ENCODE measurements at places on chromosomes 7 and 10.

- DNase-seq: no peak
These were observed 90.7 kb downstream of the DGKI start for GRCh38 chr7:137755846-137756651.

DNA sequence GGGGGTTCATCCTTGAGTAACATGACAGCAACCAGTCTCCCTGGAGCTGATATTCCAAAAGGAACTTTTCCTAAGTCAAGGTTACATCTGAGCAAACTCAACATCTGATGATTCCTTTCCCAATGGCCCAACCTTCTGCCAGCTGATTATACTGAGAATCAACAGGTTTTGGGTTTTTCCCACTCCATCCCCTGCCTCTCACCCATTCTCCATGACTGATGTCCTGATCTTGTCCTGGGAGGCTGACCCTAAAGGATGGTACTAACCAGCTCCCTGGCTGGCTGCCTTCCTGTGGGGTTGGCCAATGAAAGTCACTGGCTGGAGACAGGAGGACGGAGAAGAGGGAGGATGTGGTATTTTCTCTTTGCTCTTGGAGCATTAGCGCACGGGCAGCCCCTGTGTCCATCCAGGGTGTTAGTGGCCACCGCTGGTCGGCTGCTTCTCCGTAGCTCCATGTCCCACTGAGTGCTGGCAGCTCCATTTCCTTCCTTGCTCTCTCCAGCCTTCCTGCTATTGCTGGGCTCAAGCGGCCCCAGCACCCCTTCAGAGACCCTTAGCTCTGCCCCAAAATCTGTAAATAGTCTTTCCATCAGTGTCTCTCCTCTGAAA lies 306.2 kb upstream of the PITRM1 start:
- DNase-seq: no peak

GRCh38 chr10:119834188-119834587 lies 38.5 kb downstream of the MCMBP start:
- DNase-seq: no peak

DNA sequence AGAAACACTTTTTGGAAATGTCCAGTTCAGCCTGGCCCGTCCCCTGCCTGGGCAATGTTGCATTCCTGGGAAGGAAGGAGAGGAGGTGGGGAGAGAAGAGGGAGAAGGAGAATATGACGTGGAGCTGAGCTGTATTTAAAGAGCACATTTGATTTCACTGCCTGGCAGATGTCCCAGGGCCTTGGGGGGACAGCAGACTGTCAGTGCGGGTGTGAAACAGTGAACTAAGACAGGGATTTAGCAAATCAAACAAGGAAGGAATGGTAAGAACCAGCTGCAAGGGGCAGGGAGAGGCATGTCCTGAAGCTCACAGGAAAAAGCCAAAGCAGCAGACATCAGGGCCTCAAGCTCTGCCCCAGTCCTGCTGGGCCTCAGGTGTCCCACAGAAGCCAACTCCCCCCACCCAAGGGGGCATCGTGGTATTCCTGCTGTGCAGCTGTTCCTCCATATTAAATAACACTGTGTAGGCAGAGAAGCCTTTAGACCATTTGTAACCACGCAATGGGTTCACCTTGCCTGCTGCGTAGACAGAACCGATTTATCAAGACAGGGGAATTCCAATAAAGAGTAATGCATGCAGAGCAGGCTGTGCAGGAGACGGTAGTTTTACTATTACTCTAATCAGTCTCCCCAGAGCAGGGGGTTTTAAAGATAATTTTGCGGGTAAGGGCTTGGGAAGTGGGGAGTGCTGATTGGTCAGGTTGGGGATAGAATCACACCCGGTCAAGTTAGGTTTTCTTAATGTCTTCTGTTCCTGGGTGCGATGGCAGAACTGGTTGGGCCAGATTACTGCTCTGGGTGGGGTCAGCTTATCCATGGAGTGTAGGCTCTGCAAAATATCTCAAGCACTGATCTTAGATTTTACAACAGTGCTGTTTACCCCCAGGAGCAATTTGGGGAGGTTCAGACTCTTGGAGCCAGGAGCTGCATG lies 18.3 kb downstream of the LEP start:
- no peak for DNase-seq

DNA sequence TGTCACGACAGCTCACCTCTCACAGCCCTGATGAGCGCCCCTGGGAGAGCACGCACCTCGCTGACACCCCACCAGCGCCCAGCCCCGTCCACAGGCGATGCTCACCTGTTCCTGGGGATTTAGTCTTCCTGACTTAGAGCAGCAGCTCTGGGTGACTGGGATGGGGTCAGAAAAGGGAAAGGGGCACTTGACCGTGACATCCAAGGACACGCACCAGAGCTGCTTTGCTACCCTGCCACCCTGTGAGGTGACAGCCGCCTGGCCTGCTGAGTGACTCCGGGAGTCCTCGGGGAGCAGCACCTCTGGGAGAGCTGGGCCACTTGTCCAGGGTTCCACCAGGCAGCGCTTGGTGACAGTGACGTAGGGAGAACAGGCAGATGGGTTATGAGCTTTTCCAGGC lies 148.2 kb downstream of the PRKAG2 start:
- DNase-seq: no peak

Data from SIG-M5 (cell line).